Renal cortex interstitium (tissue), 15 donors: ENCODE measurements at places on chromosomes 5 and 9. TPM values are rescaled to one million over a fixed set of nuclear protein-coding genes. Genes with fewer than 3 reads are reported as not detected.

LCN10 gene
- polyA plus RNA-seq = 2.5 TPM

CDKN2B gene
- 0.31 TPM for polyA plus RNA-seq

PIP5K1B gene
- 8.4 TPM for polyA plus RNA-seq

PCDHA1 gene
- not detected for polyA plus RNA-seq

MARCOL gene
- polyA plus RNA-seq = not detected

SH3GL2 gene
- 4.2 TPM for polyA plus RNA-seq

NR6A1 gene
- polyA plus RNA-seq = 1.5 TPM

LCNL1 gene
- polyA plus RNA-seq = 0.40 TPM

AJM1 gene
- polyA plus RNA-seq = 1.5 TPM

OSMR gene
- polyA plus RNA-seq = 7.9 TPM

TMEM252 gene
- 8.6 TPM for polyA plus RNA-seq

PCDHB12 gene
- polyA plus RNA-seq = 5.1 TPM

PRLR gene
- polyA plus RNA-seq = 33.0 TPM

PCDHGA12 gene
- 1.9 TPM for polyA plus RNA-seq

PPP3R2 gene
- not detected for polyA plus RNA-seq

PCDHGB3 gene
- 2.1 TPM for polyA plus RNA-seq

MAMDC4 gene
- 10.9 TPM for polyA plus RNA-seq

ARL14EPL gene
- 0.15 TPM for polyA plus RNA-seq

LCN12 gene
- polyA plus RNA-seq = 17.8 TPM

THOC3 gene
- polyA plus RNA-seq = 93.0 TPM

TMOD1 gene
- polyA plus RNA-seq = 0.67 TPM

THBS4 gene
- 14.2 TPM for polyA plus RNA-seq

CNTLN gene
- polyA plus RNA-seq = 11.3 TPM

BTNL3 gene
- polyA plus RNA-seq = 0.07 TPM

BTNL8 gene
- polyA plus RNA-seq = 0.79 TPM

GPX3 gene
- 1,194 TPM for polyA plus RNA-seq

F12 gene
- polyA plus RNA-seq = 9.1 TPM

CEL gene
- polyA plus RNA-seq = 3.3 TPM

FAM163B gene
- polyA plus RNA-seq = 0.39 TPM

CDC20B gene
- polyA plus RNA-seq = 0.40 TPM

HRCT1 gene
- 0.60 TPM for polyA plus RNA-seq

ORM1 gene
- polyA plus RNA-seq = 0.32 TPM

FREM1 gene
- polyA plus RNA-seq = 207 TPM

PCDHGB2 gene
- polyA plus RNA-seq = 3.8 TPM

FBP1 gene
- polyA plus RNA-seq = 48.4 TPM

CTXN3 gene
- polyA plus RNA-seq = not detected

ZNF879 gene
- 7.9 TPM for polyA plus RNA-seq

TMEM215 gene
- 0.14 TPM for polyA plus RNA-seq

PDE8B gene
- 4.7 TPM for polyA plus RNA-seq

SLC6A19 gene
- 83.3 TPM for polyA plus RNA-seq

LCN15 gene
- polyA plus RNA-seq = 0.16 TPM

PCDHB7 gene
- 4.4 TPM for polyA plus RNA-seq

MOB3B gene
- 25.6 TPM for polyA plus RNA-seq

SYK gene
- polyA plus RNA-seq = 28.3 TPM

FBN2 gene
- polyA plus RNA-seq = 105 TPM

RNF183 gene
- 10.7 TPM for polyA plus RNA-seq

PCDHGA4 gene
- polyA plus RNA-seq = 2.2 TPM

COL23A1 gene
- 5.7 TPM for polyA plus RNA-seq

TNFSF15 gene
- 8.1 TPM for polyA plus RNA-seq

TRIM41 gene
- polyA plus RNA-seq = 38.6 TPM

CCNI2 gene
- 3.0 TPM for polyA plus RNA-seq

C5orf24 gene
- polyA plus RNA-seq = 112 TPM

PCDHB3 gene
- polyA plus RNA-seq = 3.5 TPM

ZBTB34 gene
- polyA plus RNA-seq = 19.9 TPM

SMIM3 gene
- 23.4 TPM for polyA plus RNA-seq
